CD4-positive, alpha-beta T cell treated with Interleukin-12 subunit alpha and Interleukin-12 subunit beta, for 1 hour (primary cell): ENCODE measurements at places on chromosomes 1 and 21.
A peak's percentile ranks its signal among the peaks of the same experiment; 100 is the strongest.

DNA sequence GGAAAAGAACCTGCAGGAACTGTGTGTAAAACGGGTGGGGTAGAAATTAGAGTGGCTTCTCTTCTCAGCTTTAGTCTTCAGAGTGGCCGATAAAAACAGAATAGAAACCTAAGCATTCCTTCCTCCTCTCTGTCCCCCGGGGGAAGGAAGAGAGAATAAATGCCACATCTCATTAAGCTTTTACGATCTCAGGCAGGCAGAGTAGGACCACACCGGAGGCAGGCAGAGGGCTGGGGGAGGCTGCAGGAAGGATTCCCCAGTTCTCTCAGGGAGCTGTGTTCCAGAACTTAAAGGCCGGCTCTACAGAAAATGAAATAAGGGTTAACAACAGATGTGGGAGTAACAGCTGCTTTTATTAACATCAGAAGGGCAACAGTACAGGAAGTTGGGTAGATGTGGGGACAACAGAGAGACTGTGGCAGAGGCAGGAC, 24.5 kb upstream of the MEF2D start:
- no peak for DNase-seq

DNA sequence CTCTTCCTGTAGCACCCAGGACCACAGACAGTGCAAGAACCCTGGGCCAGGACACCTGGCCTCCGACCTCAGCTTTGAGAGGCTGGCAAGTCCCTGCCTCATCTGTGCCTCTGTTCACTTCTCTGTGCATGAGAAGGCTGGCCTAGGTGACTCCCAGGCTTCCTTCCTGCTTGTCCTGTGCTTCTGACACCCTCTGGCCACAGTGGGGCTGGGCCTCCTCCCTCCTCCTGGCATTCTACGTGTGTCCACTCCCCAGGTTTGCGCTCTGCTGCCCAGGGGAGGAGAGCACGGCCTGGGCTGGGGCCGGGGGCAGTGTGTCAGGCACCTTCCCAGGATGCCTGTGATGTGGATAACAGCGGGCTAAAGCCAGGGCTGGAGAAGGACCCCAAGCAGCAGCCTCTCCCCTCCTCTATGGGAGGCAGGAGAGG, 30.3 kb upstream of the PKP1 start:
- no peak for DNase-seq

- DNase-seq, result no peak
Measured at GRCh38 chr1:116722016-116722838, 32.0 kb upstream of the CD2 start.

GRCh38 chr1:14055442-14056223, 355.6 kb downstream of the PRDM2 start:
- no peak for DNase-seq

DNA sequence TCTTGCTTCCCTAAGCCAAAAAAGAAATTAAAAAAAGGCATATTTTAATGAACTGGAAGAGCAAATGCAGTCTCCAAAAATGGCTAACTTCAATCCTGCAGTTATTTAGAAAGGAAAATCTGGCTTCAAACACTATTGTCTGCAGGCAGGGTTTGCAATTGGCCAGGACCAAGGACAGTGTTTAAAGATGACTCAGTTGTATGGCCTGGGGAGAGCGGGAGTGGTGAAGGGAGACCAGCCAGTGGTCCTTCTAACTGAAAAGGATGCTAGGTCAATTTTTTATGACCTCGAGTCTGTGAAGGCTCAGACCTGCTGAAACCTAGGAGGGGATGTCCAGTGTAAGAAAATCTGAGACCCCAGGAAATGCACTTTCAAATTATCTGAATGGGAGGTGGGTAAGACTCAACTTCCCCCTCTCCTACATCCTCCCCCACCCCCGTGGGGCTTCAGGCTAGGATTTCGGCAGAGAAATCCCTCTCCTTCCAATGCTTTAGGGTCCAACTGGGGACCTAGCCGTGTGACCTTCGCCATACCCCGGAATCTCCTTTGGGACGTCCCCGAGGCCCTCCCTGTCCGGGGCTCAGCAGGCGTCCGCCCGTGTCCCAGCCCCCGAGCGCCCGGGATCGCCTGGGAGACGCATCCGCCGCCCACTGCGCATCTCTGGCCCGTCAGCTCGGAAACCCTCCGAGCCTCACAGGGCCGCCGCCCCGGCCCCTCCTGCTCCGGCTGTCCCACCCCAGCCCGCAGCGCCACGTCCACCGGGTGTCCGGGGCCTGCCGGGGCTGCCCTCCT, 602 bp upstream of the RIMKLA start:
- no peak for DNase-seq

GRCh38 chr1:69737527-69738185, 169.9 kb downstream of the LRRC7 start:
- DNase-seq, result peak; percentile 35

- DNase-seq, result no peak
Measured at GRCh38 chr1:41152622-41153044, 89.5 kb downstream of the SCMH1 start.

GRCh38 chr21:42892582-42892930, 553 bp upstream of the NDUFV3 start:
- DNase-seq, result no peak

GRCh38 chr1:28067523-28068090, 20.8 kb downstream of the EYA3 start:
- no peak for DNase-seq

GRCh38 chr1:14156543-14156942, 441.9 kb upstream of the KAZN start:
- no peak for DNase-seq

GRCh38 chr1:51950701-51951100, 39.8 kb downstream of the RAB3B start:
- DNase-seq, result no peak

DNA sequence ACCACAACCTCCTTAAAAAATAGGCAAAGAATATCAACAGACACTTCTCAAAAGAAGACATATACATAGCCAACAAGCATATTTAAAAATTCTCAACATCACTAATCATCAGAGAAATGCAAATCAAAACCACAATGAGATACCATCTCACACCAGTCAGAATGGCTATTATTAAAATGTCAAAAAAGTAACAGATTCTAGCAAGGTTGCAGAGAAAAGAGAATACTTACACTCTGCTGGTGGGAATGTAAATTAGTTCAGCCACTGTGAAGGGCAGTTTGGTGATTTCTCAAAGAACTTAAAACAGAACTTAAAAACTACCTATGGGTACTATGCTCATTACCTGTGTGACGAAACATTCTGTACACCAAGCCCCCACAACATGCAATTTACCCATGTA, 20.7 kb downstream of the CD1B start:
- DNase-seq, result no peak

DNA sequence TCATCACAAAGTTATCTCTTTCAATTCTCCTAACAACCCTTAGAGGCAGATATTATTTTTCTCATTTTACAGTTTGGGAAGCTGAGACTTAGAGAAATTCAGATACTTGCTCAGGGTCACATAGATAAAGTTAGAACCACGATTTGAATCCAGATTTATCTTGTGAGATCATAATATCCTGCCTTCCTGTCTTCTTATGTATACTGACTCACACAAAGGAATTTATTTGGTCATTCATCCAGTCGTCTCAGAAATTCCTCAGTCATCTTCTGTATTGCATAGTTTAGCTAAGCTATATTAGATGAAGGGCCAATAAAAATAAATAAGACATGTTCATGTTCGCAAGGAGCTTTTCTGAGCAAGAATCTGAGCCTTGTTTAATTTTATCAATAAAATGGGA, 35.8 kb upstream of the RUNX1 start:
- DNase-seq, result no peak

GRCh38 chr1:41498804-41499203, 14.3 kb upstream of the EDN2 start:
- no peak for DNase-seq

- DNase-seq, result no peak
Measured at GRCh38 chr1:54706419-54706818, 9.2 kb upstream of the TTC4 start.

GRCh38 chr21:42321845-42322244, 6.6 kb upstream of the TFF3 start:
- DNase-seq, result no peak

GRCh38 chr1:181985281-181985680, 76.2 kb downstream of the ZNF648 start:
- no peak for DNase-seq

DNA sequence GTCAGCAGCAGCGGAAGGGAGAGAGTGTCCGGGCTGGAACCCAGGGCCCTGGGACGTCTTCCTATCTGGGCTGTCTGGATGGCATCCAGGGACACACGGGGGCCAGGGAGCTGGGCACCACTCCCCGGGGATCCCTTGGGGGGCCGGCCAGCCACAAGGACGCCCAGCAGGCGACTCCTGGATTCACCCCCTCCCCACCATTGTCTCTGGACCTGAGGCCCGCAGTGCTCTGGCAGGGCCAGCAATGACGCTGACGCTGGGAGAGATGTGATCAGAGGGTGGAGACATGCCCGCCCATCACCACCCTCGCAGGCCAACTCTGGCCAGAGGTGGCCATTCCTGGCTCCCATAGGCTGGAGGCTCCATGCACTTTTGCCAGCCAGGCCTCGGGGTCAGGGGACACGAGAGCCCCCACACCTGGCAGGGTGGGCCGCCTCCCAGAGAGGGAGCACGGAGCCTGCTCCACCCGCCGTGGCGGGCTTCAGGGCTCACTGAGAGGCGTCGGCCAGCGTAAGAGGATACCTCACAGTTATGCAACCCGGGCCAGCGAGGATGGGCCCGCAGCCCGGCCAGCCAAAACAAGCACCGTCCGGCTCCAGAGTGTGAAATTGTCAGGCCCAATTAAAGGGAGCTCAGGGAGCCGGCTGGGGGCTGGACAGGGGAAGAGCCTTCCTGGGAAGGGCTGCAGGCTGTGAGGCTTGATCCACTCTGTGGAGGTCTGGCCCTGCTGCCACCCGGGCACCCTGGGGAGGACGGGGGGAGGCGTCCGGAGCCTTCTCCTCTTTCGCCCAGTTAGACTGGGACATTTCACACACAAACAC, 10.3 kb downstream of the ACTRT2 start:
- DNase-seq, result no peak
